ENCODE measurements at places on chromosomes 7 and 10. TPM values are rescaled to one million over a fixed set of nuclear protein-coding genes. Genes with fewer than 3 reads are reported as not detected.

- no peak for DNase-seq
These were observed 86.2 kb downstream of the ADCY1 start for GRCh38 chr7:45660201-45660900.

GRCh38 chr7:32298408-32299132 lies 191.6 kb downstream of the LSM5 start:
- no peak for DNase-seq

GRCh38 chr10:35172146-35172545 lies 45.5 kb downstream of the CREM start:
- DNase-seq: no peak

GRCh38 chr7:101743241-101743994 lies 74.0 kb upstream of the CUX1 start:
- peak; percentile 59 for DNase-seq

GRCh38 chr10:5890452-5890915 lies 441 bp downstream of the FBH1 start:
- peak; percentile 45 for DNase-seq

- no peak for DNase-seq
These were observed 39.0 kb upstream of the ADRA2A start for GRCh38 chr10:111037858-111038257.

DNA sequence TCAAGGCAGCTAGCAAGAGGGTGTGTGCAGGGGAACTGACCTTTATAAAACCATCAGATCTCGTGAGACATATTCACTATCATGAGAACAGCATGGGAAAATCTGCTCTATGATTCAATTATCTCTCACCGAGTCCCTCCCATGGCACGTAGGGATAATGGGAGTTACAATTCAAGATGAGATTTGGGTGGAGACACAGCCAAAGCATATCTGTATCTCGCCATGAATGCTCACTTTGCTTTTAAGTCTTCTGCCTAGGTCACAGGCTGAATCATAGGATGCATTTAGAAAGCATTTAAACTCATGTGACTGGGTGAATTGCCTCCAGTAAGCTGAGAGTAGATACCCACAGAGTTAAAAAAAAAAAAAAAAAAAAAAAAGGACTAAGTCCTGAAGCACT lies 220.0 kb downstream of the AGMO start:
- no peak for DNase-seq

GRCh38 chr7:106206826-106207541 lies 77.8 kb downstream of the NAMPT start:
- DNase-seq: no peak

The C10orf120 gene
- total RNA-seq: not detected

The PDZD7 gene
- 0.55 TPM for total RNA-seq

The H2BK1 gene
- not detected for total RNA-seq

The ELMO1 gene
- 30.6 TPM for total RNA-seq

The GPR26 gene
- not detected for total RNA-seq
